HEK293T (cell line): ENCODE measurements at places on chromosomes 5 and 9.

DNA sequence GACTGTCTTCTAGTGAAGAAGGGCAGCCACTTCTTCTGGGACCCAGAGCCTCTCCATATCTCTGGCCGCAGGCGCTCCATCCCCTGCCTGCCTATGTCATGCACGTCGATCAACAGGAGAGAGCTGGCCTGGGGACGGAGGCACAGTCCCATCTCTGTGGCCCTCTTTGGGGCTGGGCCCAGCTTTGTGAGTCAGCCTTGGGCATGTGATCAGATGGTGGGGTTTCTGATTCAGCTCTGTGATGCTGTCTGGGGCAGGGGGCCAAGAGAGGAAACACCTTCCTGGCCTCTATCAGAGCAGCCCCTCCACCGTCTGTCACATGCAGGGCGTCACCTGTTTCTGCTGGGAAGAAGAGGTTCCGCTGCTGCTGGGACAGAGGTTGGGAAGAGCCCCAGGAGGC, 72.6 kb downstream of the MVB12B start:
- DNase-seq: no peak

DNA sequence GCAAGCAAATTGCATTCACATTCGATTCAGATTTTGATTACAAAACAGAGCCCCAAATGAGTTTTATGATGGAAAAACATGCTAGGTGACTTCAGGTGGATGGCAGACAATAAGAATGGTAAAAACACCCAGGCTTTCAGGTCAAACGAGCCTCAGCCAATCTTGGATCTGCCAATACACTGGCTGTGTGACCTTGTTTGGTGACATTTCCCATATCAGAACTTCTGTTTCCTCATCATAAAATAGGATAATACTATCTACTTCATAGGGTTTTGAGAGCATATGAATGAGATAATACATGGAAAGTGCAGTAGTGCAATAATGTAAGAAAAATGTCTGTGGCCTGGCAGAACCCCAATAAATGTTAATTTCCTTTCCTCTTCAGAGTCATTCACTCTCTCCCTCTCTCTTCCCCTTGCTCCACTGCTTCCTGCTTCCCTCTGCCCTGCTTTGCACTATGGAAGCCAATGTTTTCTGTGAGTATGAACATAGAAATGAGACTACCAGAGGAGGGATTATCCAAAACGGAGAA, 54.7 kb downstream of the SH3RF2 start:
- no peak for DNase-seq

- DNase-seq: no peak
Observed at GRCh38 chr9:11701706-11702105, 991.5 kb upstream of the TYRP1 start.

DNA sequence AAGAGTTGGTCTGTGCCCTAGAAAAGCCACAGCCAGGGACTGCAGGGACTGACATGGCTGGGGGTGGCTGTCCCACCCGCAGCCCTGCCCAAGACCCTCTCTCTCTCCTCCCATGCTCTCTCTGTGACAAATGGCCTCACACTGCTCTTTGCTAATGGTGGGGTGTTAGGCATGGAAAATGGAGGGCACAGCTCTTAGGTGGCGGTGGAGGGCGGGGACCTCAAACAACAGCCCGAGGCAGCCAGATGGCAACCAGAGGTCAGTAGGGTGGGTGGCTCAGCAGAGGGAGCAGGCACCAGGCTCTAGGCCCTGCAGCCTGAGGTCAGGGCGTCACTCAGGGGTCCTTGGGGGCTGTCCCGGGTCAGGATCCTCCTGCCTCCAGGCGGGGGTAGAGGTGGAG, 73.9 kb upstream of the DAB2IP start:
- DNase-seq: no peak

- DNase-seq: no peak
Observed at GRCh38 chr9:103900466-103900865, 193.6 kb upstream of the SMC2 start.

- no peak for DNase-seq
Observed at GRCh38 chr5:177194268-177194667, 60.7 kb downstream of the NSD1 start.

DNA sequence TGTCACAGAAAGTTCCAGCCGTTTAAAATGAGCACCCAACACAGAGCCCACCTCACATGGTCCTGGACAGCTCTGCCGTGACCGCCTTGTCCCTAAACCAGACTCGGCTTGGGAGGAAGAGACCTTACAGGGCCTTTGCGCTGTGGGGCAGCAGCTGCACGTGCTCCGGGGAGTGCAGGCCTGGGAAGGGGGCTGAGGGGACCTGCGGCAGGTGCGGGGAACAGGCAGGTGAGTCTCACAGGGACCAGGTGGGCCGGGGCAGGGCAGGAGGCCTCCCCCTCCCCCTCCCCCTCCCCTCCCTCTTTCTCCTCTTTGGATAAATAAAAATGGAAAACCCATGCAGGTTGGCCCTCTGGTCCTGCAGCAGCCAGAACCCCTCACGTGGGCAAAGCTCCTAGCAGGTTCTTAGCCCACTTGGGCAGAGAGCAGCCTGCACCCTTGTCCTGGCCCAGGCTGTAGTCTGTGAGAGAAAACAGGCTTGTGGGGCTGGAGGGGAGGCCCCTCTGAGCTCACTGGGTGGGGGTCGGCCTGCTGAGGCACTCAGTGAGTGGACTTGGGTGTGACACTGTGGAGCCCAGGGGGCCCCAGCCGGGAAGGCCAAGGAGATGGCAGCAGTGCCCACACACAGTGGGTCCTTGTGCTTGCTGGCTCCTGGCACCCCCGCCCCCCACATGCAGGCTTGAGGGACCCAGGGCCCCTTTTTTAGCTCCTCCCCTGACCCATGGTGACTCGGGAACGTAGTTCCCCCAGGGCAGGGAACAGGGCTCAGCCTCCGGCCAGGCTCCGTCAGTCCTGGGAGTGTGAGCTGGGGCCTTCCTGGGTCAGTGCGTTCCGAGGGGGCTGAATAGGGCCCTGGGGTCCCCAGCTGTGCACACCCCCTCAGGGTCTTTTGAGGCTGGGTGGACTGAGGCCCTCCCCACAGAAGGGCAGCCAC, 40.0 kb upstream of the CACNA1B start:
- no peak for DNase-seq
